Breast epithelium (tissue), 4 donors: ENCODE measurements at places on chromosomes 5 and 9. TPM values are rescaled to one million over a fixed set of nuclear protein-coding genes. Genes with fewer than 3 reads are reported as not detected.

The CLIC3 gene
- 3.5 TPM for total RNA-seq

The PDE6A gene
- total RNA-seq: 0.15 TPM

The MYMK gene
- total RNA-seq: not detected

The TEX48 gene
- not detected for total RNA-seq

The CXXC5 gene
- total RNA-seq: 66.9 TPM

The KIF24 gene
- total RNA-seq: 1.3 TPM

The SHISAL2B gene
- total RNA-seq: not detected

The IFNA2 gene
- not detected for total RNA-seq

The TNFSF8 gene
- 2.6 TPM for total RNA-seq

The ZNF658 gene
- total RNA-seq: 8.6 TPM

The SPATA31C1 gene
- total RNA-seq: not detected

The NUDT2 gene
- 22.0 TPM for total RNA-seq

The FAM81B gene
- total RNA-seq: not detected

The PCDHB3 gene
- 3.4 TPM for total RNA-seq

The PHF24 gene
- 0.15 TPM for total RNA-seq

The LHX6 gene
- total RNA-seq: 9.8 TPM
